ENCODE measurements at places on chromosomes 2 and 18.

DNA sequence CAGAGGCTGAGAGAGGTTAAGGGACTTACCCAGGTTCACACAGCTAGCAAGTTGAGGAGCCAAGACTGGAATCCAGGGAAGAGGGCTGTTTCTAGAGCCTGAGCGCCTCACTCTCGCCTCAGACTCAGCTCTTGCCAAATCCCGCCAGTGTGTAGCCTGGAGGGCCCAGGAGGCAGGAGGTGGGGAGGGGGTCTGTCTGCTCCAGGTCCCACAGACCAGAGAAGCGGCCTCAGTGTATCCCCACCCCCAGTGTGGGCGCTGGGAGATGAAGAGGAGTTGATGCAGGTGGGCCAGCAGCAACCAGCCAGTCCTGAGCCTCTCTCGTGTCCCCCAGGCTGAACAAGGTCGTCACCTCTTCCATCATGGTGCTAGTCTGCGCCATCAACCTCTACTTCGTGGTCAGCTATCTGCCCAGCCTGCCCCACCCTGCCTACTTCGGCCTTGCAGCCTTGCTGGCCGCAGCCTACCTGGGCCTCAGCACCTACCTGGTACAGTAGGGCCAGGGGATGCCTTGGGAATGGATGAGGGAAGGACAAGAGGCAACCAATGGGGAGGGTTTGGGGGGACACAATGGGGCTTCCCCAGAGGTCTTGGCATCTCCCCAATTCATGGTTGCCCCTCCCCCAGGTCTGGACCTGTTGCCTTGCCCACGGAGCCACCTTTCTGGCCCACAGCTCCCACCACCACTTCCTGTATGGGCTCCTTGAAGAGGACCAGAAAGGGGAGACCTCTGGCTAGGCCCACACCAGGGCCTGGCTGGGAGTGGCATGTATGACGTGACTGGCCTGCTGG lies 5.2 kb upstream of the CTDSP1 start:
- no peak for DNase-seq

GRCh38 chr2:60707750-60708371 lies 48.2 kb upstream of the PAPOLG start:
- no peak for DNase-seq

- DNase-seq: no peak
Observed at GRCh38 chr2:191019376-191019775, 5.4 kb upstream of the STAT1 start.

GRCh38 chr2:234373060-234373459 lies 123.8 kb downstream of the ARL4C start:
- DNase-seq: no peak

DNA sequence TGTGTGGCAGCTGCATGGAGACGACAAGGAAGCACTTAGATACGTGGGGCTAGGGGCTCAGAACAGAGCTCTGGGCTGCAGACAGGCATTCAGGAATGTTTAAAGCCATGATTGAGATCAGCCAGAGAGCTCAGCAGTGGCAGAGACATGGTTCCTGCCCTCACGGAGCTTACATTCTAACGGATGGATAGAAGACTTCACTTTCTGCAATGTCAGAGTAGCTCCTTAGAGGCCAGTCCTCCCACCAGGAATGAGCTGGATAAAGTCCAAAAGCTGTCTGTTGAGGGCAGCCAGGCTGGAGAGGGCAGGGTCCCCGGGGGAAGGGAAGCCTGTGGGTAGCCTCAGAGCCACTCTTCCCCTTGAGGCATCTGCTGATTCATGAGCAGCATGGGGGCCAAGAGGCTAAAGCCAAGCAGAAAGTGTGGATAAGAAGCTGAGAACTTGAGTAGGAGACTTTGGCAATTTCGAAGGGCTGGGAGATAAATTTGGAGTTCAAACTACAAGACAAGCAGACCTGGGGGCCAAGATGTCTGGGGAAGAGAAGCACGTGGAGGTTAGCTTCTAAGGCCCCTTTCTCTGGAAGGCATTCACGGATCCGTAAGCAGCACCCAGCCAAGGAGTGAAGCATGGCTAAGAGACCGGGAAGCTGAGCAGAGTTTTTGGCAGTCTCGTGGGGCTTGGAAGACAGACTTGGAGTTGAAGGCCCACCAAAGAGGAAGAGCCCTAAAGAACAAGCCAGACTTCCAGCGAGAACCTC lies 9.7 kb upstream of the CIB4 start:
- DNase-seq: no peak

DNA sequence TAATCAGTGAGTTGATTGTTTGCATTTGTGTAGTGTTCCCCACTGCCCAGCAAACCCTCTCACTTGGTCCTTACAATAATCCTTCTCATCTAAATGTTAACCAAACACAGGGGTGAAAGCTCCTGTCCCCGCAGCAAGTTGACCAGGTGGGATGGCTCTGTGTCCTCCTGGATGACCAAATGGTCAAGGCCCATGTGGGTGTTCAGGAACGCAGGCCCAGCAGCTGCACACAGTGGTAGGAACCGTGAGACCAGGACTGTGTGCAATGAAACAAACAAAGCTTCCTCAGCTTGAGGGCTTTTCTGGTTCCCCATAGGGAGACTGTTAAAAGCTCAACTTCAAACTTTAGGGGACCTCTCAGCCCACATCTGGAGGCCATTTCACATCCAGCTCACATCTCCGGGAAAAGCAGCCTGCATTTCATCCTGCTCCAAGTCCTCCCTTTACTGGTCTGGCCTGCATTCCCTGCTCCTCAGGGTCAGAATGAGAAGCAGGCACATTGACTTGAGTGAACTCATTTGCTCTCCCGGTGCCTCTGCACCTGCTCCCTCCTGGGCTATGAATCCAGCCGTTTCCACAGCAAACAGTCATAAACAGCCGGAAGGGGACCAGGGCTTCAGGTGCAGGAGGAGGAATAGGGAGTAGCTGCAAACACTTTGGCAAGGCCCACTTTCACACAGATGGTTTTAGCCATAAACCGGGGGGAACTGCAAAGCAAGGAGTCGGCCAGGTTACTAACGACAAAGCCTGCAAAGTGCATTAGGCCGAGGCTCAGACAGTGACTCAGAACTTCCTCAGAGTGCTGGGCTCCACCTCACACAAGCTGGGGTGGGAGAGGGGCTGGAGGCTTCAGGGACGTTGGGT lies 144.7 kb downstream of the CAPN13 start:
- DNase-seq: no peak

All from central memory CD8-positive, alpha-beta T cell (primary cell).